Effector memory CD4-positive, alpha-beta T cell (primary cell): ENCODE measurements at places on chromosomes 1 and 21.

DNA sequence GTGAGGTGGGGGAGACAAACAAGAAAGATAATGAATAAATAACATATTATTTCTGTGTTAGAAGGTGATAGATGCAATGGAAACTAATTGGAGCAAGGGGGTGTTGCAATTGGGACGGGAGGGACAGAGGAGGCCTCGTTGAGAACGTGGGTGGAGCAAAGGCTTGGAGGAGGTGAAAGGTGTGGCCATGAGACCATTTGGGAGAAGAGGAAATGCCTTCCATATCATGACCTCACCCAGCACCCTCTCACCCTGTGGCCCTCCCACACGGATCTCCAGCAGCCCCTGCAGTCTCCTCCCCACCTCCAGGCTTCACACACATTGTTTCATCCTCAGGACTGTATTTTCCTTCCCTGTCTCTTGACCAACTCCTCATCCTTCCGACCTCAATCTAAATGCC is 85.3 kb upstream of the ARHGAP29 start:
- DNase-seq, result no peak

GRCh38 chr1:12028248-12028647 is 8.9 kb downstream of the MIIP start:
- no peak for DNase-seq

- DNase-seq, result no peak
Measured at GRCh38 chr21:44049182-44049581, 37.1 kb downstream of the TRAPPC10 start.

GRCh38 chr1:159279773-159280172 is 22.4 kb upstream of the FCER1A start:
- DNase-seq, result no peak

GRCh38 chr1:199265319-199265718 is 626.5 kb downstream of the PTPRC start:
- no peak for DNase-seq

GRCh38 chr1:218468711-218469110 is 123.6 kb downstream of the TGFB2 start:
- no peak for DNase-seq

- DNase-seq, result no peak
Measured at GRCh38 chr1:51799372-51799771, 79.2 kb downstream of the NRDC start.

DNA sequence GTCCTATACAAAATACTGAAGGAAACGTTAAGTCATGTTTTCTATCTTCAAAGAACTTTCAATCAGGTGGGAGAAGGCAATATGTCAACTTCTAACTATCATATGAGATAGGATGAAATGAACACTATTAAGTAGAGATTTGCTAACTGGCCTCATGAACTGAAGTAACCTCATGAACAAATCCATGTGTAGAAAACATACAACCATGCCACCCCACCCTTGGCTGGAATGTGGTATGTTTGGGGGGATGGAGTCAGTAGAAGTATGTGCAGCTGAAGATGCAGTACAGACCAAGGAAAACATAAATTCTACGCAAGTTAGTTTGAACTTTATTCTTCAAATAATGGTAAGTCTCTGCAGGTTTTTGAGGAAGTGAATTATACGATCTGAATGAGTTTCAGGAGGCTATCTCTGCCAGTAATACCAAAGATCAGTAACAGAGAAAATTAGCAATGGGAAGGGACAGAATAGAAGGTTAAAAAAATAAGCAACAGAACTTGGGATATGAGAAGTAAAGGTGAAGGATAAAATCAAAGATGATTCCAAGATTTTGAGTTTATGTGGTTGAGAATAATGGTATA is 4.5 kb downstream of the TRMT1L start:
- no peak for DNase-seq

DNA sequence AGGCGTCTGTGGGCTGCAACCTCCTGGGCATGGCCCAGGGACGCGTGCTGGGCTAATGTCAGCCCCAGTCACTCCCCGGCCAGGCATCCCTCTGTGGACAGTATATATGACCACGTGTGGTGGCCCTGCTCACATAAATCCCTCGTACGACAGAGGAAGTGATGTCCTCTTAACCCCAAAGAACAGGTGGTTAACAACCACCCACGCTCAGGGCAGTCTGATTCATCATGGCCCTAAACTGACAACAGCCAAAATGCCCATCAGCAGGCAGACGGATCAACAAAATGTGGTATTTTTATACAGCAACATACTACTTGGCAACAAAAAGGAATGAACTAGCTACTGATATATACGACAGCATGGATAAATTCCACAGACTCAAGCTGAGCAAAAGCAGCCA is 51.0 kb downstream of the ECE1 start:
- DNase-seq, result no peak

DNA sequence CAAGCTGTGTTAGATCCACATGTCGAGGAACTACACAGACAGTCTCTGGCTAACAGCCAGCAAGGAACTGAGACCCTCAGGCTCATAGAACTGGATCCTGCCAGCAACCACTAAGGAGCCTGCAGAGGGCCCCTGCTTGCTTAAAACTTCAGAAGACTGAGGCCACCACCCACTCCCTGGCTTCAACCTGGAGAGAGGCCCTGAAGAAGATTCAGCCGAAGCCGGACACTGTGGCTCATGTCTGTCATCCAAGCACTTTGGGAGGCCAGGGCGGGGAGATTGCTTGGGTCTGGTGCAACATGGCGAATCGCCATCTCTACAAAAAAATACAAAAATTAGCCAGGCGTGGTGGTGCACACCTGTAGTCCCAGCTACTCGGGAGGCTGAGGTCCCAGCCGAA is 92.6 kb upstream of the TMPRSS2 start:
- DNase-seq, result no peak

GRCh38 chr21:39258207-39258606 is 55.2 kb downstream of the BRWD1 start:
- DNase-seq, result no peak

- no peak for DNase-seq
Measured at GRCh38 chr1:151106894-151107293, 36.3 kb downstream of the GABPB2 start.

GRCh38 chr1:226602186-226603021 is 53.8 kb downstream of the STUM start:
- no peak for DNase-seq

DNA sequence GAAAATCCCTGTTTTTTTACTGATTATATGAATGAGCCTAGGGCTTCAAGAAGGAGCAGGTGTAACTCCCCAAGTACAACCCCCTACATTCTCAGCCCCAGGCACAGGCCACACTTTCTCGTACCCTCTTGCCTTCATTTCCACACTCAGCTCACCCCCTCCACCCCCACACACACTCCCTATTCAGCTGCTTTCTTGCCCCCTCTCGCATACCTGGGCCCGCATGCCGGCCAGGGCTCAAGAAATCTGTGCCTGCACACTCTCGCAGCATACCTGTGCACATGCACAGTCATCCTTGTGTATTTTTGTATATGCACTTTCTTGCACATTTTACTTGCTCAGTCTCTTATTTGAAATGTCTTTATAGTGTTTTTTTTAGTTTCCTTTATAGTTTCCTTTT is 2.0 kb downstream of the PTPRF start:
- DNase-seq, result no peak

- no peak for DNase-seq
Measured at GRCh38 chr1:231632119-231632518, 5.5 kb downstream of the DISC1 start.

DNA sequence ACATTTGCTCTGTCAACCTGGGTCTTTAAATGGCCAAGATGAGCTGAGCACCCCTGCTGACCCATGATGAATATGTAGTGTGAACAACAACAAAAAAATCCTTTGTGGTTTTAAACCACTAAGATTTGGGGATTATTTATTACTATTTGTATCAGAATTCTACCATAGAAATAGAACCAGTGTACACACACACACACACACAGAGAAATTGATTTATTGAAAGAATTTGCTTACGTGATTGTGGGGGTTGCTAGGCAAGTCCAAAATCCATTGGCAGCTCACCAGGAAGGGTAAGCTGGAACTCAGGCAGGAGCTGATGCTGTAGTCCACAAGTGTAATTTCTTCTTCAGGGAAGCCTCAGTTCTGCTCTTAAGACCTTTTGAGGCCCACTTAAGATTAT is 82.5 kb upstream of the MAP1LC3C start:
- DNase-seq, result no peak

DNA sequence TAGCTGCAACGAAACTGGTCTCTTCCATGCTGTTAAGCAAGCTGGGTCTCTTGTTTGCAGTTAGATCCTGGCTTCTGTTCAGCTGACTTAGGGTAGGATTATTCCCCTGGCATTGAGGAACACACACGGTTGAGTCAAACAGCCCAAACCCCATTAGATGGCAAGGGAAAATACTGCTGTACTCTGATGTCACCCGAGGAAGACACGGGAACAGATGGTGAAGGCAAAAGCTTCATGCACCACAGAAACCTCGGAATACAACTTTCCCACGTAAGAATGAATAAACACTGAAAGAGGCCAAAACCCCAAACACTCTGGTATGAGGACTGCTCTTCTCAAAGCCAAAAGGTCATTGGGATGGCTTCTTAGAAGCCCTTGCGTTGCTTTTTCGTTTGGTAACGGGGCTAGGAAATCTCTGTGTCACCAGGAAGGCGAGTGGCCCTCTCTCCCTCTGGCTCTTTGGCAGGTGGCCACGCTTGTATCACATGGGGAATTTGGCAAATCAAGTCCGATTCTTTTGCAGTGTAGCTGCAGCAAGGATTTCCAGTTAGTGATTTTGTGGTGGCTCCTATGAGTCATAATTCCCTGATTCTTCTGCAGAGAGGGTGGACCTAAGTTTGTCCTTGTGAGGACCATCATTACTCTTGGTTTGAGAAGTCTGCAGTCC is 16.7 kb upstream of the LYST start:
- no peak for DNase-seq

DNA sequence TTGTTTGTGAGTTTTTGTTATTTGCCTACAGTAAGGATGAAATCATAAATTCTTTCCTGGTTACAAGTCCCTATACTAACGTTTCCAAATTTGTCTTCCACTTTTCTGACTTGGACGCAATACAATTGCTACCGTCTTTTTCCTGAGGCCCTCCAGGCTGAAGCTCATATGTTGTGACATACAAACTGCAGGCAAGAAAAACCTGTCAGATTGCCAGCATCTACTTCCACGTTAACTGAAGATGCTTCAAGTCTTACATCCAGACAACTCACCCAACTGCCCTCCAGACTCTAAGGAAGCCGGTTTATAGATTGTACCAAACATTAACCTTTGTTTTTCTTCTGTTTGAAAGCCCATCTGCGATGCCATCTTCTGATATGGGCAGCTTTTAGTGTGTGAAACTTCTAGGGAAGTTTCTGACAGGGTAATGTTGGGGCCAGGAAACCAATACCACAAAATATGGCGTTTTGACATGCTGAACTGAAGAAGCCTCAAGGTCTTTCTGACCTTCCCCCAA is 21.4 kb upstream of the RNF11 start:
- DNase-seq, result no peak

DNA sequence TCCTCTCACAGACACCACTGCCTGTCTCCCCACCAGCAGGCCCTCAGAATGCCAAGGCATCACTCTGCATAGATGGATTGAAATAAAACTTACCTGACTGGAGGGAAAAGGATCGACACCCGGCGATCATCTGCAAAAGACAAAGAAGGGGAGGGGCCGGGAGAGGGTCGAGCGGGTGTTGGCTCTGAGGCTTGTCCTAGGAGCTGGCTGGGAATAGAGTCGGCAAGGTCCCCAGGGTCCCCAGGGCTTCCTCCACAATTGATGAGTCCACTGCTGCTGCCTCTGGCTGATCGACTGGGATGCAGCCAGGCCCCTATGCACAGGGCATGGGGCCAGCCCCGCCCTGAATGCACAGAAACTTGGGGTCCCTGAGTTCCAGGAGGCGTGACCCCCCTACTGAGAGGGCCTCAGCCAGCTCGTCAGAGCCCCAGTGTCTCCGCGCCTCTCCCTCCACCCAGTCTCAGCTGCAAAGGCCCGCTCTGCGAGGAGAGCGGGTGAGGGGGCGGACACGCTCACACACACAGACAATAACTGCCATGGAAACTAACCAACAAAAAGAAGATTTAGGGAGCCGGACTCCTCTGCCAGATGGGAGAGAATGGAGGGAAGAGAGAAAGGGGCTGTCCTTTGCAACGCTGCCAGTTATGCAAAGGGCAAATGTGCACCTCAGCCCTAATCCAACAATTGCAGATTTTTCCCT is at the start of gene KLHDC8A:
KLHDC8A (minus strand) TSS at position 483 of the 700 bp plus-strand sequence. CDS start 13,318 bp downstream, outside the sequence.
- no peak for DNase-seq

DNA sequence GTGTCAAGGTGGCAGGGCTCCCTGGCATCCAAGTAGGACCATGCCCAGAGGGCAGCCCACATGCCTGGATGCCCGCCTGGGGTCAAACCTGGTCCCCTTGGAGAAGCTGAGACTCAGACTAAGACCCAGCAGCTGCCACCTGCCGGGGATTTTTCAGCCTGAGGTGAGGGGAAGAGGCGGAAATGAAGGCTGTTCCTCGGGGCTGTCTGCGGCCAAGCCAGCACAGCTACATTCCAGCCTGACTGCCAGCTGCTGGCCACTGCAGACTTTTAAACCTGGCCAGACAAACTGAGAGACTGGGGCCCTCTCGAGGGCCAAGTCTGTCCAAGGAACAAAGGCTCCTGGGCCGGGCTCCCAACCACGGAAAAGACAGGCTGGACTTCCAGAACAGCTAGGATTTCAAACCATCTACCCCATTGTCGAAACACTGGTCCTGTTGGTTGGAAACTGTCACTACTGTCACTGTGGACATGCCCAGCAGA is 21.9 kb upstream of the PLEKHG5 start:
- DNase-seq, result no peak

- no peak for DNase-seq
Measured at GRCh38 chr1:173269490-173270230, 62.5 kb upstream of the TNFSF4 start.

DNA sequence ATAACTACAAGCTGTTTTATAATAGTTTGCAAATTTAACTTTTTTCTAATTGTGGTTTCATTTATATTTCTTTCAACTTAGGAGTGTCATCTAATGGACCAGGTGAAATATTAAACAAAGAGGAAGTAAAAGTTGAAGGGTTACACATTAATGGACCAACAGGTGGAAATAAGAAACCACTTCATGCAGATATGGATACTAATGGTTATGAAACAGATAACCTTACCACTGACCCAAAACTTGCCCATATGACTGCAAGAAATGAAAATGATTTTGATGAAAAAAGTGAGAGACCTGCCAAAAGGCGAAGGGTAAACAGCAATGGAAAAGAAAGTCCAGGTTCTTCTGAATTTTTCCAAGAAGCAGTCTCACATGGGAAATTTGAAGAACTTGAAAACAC is 59.7 kb downstream of the MIER1 start:
- no peak for DNase-seq

DNA sequence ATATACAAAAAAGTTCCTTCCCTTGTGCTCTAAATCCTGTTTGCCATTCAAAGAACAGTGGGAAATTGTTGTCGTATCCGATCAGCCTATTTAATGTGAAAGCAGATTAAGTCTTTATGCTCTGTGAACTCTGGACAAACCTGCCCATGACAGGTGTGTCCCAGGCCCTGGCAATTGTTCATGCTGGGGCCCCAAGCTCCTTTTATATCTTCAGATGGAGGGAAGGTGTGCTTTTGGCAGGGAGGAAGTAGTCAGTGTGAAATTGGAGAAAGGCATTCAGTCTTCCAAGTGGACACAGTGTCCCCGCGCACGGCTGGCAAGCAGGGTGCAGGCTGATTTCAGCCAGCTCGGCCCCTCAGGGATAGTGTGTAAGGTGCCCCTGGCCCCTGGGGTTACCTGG is 135.1 kb upstream of the F3 start:
- no peak for DNase-seq
